ENCODE measurements at places on chromosomes 3 and 15.
A peak's percentile ranks its signal among the peaks of the same experiment; 100 is the strongest.

DNA sequence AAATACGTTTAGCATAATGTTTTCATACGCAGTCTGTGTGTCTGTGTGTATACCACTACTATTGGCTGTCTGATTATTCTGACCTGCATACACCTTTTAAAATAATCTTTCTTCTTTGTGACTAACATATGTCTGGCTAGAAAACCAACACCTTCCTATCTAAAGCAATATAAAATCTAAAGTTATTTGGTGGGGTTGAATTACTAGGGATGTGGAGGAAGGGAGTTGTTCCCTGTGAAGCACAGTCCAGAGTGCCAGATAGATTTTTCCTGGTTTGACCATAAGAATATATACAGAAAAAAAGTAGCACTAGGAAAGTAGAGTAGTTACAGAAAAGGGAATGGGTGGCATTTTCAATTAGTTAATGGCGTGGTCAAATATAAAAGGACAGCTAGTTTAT, 918.8 kb downstream of the NAALADL2 start:
- no peak for DNase-seq

DNA sequence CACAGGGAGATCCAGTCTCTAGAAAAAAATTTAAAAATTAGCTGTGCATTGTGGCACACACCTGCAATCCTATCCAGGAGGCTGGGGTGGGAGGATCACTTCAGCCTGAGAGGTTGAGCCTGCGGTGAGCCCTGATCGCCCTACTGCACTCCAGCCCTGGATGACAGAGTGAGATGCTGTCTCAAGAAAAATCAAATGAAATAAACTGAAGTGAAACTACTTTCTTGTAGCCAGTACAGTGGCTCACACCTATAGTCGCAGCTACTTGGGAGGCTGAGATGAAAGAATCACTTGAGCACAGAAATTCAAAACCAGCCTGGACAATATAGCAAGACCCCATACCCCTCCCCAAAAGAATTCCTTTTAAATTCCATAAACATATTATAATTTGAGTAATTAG, 35.4 kb downstream of the SMARCC1 start:
- no peak for DNase-seq

- DNase-seq: no peak
Observed at GRCh38 chr3:140334132-140334929, 343.5 kb upstream of the TRIM42 start.

- no peak for DNase-seq
Observed at GRCh38 chr15:98012354-98012753, 51.9 kb downstream of the ARRDC4 start.

DNA sequence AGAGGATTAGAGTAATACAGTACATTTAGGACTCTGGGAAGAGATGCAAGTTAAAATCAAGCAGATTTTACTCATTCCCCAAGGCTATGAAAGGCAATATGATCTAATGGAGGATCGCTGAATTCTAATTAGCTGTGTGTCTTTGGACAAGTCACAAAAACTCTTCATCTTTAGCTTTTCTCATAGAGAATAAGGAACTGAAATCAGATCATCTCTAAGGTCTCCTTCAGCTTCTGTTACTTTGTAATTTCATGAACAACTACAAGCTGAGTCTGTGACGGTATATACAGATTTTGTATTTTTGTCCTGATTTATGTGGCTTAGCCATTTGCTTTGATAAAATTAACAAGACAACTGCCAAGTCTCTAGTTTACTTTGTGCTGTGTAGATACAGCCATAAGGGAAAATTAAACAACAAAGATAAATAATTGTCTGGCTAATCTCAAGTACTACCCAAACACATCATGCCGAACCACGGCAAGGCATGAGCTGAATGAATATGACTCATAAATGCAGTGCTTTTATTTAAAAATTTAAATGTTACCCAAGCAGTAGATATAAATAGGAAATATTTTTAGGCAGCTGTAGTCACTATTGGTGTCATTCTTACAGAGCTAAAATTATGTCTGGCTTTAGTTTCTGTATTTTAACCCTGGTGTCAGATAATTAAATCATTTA, 81.5 kb downstream of the GAP43 start:
- DNase-seq: no peak

DNA sequence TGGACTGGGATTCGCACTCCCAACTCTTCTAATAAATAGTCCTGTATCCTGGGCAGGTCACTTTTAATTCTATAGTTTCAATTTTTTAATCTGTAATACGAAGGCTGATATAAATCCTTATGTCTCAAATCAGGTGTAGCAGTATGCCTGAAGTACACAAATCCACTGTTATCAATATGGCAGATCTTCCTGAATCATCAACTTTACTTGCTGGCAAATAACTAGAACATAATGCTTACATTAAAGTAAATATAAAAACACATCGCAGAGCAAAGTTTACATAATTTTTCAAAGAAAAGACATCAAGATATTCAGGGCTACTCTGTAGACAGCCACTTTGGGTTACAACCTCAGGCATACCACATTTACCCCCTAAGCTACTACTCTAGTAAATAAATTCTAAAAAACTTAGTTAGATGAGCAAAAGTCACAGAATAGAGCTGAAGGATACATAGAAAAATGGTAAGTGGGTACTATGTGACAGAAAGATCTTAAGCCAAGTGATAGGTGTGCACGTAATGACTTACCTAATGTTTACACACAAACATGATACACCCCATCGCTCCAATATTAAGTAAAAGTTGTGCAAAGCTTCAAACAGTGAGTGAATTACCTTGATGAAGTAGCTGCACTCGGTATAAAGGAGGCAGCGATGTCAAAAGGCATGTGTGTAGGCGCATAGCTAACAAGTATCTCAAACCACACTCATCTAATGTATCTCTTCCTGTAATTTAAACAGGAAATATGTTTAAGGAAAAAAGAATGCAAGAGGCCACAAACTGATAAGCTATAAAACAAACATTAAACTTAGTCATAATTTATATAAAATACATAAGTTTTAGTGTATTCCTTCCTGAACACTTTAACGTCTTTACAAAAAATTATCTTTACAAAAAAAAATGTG, 127.9 kb downstream of the DMXL2 start:
- no peak for DNase-seq

- DNase-seq: no peak
Observed at GRCh38 chr3:175526609-175527280, 667.6 kb downstream of the NAALADL2 start.

DNA sequence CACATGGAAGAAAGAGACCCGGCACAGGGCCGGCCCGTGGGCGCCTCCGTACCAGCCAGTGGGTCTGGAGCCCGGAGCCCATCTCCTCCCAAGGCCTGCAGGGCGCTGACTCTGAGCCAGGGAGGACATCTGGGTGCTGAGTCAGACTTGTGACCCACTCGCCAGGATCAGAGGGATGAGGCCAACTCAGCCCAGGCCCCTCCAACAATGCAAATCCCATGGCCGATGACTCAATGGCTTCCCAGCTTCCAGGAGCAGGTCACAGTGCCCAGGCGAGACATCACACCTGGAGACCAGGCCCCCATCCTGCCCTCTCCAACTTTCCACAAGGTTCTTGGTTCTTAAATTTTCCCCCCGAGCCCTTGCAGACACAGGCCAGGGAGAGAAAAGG, 95.1 kb downstream of the LRIG1 start:
- peak; percentile 77 for DNase-seq

DNA sequence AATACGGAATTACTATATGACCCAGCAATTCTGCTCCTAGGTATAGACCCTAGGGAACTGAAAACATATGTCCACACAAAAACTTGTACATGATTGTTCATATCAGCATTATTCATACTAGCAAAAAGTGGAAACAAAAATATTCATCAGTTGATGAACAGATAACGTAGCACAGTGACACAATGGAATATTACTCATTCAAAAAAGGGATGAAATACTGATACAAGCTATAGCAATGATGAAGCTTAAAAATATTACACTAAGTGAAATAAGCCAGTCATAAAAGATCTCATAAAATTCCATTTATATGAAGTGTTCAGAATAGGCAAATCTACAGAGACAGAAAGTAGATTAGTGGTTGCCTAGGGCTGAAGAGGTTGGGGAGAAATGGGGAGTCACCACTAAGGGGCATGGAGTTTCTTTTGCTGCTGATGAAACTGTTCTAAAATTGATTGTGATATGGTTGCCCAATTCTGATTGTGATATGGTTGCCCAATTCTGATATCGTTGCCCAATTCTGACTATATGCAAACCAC, 10.5 kb downstream of the C15orf61 start:
- DNase-seq: no peak

GRCh38 chr3:114850898-114851297, 296.2 kb downstream of the ZBTB20 start:
- DNase-seq: no peak

GRCh38 chr3:136949708-136950107, 8.1 kb upstream of the IL20RB start:
- DNase-seq: no peak

DNA sequence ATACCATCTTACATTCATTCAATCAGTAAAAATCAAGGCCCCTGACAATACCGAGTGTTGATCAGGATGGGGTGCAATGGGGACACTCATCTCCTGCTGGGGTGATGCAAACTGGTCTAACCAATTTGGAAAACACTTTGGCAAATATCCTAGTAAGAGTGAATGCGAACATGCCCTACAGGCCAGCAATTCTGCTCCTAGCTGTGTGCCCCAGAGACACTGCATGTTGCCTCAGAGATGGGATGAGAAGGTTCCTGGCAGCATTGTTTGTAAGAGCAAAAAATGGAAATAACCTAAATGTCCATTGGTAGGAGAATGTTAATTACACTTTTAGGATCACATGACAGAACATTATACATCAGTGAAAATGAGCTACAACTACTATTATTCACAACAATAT, 4.7 kb downstream of the LINGO1 start:
- DNase-seq: no peak

DNA sequence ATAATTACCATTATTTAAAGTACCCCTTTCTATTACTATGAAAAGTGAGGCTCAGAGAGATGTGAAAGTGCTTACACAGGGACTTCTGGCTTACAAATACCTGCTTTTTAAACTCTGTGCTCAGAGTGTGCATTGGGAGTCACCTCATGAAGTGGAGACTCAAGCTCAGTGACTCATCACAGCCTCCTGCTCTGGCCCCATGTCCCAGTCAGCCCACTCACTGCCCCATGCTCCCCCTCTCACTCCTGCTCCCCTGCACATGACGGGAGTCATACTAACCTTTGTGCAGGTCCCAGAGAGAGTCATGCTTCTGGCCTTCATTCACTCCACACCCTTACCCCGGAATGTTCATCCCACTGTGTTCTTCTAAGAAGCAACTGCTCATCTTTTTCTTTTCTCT, 20.2 kb downstream of the CCR1 start:
- DNase-seq: no peak

GRCh38 chr3:123834631-123835030, 49.5 kb downstream of the MYLK start:
- DNase-seq: no peak

DNA sequence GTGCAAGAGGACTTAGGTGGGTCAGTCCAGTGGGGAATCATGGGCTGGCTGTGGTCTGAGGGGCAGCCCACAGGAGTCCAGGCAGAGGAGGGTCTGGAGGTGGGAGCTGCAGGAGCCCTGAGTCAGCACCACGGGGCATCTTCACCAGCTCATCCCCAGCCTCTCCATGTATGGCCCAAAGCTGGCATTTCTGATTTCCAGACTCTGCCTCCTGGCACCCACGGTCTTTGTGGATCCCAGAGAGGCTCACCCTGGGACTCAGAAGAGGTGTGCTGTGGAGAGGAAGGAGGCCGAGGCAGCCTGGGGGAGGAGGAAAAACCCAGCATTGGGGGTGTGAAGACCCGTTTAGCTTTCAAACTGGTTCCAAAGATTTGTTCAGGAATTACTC, 64.5 kb upstream of the KLF13 start:
- DNase-seq: no peak

DNA sequence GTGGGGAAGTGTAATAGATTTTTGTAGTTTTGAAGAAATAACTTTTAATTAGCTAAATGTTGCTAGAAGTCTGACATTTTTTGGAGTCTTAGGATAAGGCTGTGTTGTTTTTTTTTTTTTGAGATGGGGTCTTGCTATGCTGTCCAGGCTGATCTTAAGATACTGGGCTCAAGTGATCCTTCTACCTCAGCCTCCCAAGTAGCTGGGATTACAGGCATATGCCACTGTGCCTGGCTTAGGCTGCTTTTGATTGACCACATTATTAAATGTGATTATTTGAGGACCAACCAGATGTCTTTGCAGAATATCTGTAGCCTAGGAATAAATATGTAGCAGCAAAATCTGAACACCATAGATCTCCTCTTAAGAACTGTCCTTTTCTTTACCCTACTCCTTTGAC, 29.7 kb downstream of the HACD3 start:
- DNase-seq: no peak

- DNase-seq: no peak
Observed at GRCh38 chr15:75538376-75538775, 40.7 kb downstream of the PTPN9 start.

- DNase-seq: no peak
Observed at GRCh38 chr3:16923112-16923511, 38.4 kb downstream of the PLCL2 start.

DNA sequence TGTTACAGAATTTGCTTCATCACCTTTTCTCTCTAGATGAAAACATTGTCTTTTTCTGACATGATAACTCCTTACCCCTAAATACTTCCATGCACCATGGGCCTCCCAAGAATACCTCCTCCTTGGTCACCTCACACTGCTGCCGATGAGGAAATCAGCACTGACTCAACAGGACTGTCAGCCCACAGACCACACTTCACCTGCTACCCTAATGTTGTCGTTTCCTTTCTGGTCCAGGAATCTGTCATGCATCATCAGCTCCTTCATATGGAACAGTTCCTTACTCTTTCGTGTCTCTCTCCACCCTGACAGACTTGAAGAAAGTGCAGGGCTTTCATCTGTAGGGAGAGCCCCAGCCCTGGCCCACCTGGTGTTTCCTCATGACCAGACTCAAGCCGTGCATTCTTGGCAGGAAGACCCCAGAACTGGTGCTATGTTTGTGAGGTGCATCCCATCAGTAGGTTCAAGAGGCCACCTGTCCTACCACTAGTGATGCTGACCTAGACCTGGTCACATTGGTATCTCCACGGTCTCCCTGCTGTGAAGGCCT, 41.1 kb upstream of the PLXNA1 start:
- DNase-seq: no peak

- DNase-seq: no peak
Observed at GRCh38 chr3:56962206-56962605, 98.3 kb upstream of the SPATA12 start.
